ENCODE measurements at places on chromosomes 13 and 19.

DNA sequence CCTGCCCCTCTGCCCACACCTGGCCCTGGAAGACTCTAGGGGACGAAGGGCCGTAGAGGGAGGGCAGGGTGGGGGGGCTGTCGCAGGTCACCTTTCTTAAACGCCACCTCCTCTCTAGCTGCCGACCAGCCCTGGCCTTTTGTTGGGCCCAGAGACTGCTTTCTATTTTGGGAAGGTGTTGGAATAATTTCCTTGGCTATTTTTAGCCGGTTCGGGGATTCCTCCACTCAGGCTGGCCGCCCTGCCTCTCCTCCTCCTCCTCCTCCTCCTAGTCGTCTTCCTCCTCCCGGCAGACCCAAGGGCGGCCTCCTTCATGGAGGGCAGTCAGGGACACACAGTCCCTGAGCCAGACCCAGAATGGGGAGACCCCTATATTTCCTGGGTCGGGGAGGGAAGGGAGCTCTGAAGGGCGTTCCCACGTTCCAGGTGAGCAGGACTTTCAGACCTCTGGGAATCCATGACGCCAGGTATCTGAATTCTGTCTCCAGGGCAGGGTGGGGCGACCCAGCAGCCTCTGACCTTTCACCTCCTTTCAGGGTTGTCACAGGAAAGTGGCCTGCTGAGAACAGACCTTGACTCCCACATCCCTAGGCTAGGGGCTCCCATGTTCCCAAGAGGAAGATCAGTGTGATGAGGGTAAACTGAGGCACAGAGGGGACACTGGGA, 19.9 kb downstream of the GADD45B start:
- ATAC-seq, result no peak

DNA sequence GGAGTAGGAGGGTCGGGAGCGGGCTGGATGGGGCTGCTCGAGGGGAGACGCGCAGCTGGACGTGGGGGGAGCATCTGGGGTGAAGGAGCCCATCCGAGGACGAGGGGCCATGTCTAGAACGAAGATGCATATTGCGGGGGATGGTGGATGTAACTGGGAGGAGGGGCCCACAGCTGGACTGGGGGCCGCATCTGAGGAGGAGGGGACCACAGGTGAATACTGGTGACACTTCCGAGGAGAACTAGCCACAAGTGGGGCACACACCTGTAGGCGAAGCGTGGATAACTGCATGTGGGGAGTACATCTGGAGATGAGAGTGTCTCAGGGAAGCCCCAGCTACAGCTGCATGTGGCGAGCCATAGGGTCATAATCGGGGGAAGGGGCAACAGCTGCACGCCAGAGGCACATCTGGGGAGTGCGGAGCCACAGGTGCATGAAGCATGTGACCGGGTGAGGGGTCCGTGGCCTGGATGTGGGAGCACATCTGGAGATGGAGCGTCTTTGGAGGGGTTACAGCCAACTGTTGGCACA, 402 bp downstream of the ZSWIM9 start:
- ATAC-seq, result peak; percentile 6

DNA sequence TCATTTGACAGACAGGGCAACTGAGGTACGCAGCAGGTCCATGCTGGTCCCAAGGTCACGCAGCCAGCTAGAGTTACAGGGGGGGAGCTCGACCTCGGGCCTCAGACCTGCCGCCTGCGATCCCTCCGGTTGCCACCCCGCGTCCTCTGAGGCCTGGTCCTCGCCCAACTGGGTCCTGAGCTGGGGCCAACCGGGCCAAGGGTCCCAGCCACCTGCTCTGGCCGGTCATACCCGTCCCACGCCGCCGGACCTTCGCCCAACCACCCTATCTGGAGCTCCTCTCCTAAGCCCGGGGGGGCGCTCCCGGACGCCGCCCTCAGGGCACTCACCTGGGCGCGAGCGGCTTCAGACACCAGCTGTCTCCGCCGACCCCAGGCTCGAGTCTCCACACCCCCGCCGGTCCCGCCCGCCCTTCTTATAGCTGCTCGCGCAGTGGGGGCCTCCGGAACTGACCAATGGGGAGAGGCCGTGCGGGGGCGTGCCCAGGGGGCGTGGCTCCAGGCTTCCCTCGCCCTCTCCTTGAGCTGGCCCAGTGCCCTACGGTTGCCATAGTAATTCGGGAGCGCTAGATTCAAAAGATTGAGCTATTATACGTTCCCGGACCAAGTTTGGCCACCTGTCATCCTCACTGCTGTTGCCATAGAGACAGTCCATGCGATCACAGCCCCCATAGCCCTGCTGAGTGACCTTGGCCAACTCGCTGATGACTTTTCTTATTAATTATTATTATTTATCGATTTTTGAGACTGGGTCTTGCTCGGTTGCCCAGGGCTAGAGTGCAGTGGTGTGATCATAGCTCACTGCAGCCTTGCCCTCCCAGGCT, at the start of gene PLIN5:
Gene PLIN5 (minus strand): TSS at position 389 of the 823 bp plus-strand sequence. CDS start 1,150 bp downstream, outside the sequence.
- ATAC-seq, result peak; percentile 51

GRCh38 chr13:33690354-33690753, 127.6 kb upstream of the RFC3 start:
- no peak for ATAC-seq

DNA sequence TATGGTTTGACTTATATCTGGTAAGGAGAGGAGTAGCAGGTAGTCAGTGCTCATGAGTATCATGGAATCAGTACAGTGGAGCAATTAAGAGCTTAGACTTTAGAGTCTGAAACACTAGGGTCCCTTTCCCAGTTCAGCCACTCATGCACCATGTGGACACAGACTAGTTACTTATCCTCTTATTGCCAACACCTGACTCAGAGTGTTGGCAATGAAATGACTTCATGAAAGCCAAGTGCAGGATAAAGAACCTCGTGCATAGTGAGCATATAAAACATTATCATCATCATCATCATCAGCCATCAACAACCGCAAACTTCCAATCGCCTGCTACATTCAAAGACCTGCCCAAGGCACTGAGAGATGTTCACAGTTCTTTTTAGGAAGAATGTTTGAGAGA, 164.2 kb downstream of the FOXO1 start:
- ATAC-seq, result no peak

GRCh38 chr13:86579662-86580061, 780.4 kb upstream of the SLITRK6 start:
- no peak for ATAC-seq

DNA sequence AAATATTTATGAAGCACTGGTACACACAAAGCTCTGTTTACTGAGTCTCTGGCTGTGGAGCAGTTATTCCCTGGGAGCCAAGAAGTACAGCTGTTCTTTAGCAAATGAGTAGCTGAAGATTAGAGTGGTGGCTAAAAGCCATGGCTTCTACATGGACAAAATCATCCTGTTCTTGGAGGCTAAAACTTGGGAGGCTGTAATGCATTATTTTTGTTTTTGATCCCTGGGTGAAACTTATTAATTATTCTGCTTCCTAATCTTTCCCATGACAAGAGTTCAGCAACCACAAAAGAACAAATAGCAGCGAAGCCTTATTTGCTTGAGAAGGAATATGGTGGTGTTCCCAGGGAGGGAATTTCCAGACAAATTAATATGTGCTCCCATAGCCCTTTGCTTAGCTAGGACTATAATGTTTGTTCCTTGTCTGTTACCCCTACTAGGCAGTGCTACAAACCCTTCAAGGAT, 109.5 kb downstream of the DCT start:
- ATAC-seq, result no peak

DNA sequence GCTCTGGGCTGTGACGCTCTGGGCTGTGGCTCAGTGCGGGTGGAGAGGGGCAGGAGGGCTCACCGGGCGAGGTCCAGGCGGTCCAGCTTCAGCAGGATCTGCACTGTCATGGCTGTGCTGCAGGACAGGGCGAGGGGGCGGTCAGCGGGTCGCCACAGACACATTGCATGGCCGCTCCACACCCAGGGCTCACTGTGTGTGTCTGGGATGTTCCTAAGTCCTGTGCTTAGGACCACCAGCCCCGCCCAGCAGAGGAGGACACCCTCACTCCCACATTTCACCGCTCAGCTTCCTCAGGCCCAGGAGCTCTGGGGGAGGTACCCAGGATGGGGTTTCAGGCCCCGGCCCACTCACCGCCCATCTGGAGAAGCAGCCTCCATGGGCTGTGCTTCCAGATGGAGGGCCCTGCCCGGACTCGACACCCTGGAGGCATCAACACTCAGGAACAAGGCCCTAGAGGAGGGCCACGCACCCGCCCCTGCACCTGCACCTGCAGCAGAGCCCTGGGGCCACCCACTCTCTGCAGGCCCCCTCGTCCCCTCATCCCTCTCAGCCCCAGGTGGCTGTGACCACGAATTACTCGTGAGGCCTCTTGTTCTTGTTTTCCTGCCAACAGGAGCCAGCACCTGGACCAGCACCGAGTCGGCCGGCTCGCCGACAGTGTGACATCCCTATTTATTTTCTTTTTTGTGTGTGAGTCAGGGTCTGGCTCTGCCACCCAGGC, 9.7 kb upstream of the CERS1 start:
- ATAC-seq, result no peak

DNA sequence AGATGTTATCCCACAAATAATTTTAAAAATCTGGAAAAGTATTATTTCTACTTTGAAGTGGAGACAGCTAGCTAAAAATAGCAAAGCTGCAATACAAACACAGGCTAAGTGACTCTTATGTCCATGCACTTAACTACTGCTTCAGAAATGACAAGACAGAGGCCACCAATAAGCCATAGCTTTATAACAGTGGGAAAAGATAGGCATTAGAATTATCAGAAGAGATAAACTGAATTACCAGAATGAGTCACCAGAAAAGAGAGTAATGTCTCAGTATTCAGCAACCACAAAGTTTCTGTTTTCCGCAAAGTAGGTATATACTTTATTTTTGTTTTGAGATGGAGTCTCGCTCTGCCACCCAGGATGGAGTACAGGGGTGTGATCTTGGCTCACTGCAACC, 17.1 kb downstream of the CLN5 start:
- ATAC-seq, result no peak

DNA sequence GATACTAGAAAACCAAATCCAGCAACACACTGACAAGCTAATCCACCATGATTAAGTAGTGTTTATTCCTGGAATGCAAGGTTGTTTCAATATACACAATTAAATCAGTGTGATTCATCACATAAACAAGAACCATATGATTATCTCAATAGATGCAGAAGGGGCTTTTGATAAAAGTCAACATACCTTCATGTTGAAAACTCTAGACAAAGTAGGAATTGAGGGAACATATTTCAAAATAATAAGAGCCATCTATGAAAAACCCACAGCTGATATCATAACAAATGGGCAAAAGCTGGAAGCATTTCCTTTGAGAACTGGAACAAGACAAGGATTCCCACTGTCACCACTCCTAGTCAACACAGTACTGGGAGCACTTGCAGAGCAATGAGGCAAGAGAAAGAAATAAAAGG, 213.6 kb upstream of the CSNK1A1L start:
- ATAC-seq, result no peak

DNA sequence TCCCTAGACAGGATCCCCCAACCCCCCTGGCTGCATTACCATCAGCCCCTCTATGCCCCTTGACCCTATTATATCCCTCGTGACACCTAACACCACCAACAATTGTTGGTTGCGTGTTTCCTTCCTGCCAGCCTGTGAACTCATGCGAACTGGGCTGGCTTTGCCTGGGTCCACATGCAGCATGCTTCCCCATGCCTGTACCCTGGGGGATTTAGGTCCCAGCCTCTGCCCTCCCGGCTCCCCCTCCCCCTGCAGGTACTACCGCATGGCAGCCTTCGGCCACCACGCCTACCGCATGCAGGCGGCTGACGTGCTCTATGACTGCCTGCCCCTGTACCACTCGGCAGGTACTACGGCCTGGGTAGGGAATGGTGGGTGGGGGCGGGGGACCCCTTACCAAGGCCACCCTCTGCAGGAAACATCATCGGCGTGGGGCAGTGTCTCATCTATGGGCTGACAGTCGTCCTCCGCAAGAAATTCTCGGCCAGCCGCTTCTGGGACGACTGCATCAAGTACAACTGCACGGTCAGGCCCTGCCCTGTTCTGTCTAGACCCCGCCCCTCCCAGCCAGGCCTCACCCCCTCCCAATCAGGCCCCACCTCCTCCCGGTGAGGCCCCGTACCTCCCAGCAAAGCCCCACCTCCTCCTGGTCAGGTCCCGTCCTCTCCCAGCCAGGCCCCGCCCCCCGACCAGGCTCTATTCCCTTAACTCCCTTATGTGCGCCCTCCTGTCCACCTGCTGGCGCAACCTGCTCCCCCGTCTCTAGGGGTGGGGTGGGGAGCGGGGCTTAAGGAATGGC, 18.5 kb downstream of the SLC27A1 start:
- peak; percentile 91 for ATAC-seq

DNA sequence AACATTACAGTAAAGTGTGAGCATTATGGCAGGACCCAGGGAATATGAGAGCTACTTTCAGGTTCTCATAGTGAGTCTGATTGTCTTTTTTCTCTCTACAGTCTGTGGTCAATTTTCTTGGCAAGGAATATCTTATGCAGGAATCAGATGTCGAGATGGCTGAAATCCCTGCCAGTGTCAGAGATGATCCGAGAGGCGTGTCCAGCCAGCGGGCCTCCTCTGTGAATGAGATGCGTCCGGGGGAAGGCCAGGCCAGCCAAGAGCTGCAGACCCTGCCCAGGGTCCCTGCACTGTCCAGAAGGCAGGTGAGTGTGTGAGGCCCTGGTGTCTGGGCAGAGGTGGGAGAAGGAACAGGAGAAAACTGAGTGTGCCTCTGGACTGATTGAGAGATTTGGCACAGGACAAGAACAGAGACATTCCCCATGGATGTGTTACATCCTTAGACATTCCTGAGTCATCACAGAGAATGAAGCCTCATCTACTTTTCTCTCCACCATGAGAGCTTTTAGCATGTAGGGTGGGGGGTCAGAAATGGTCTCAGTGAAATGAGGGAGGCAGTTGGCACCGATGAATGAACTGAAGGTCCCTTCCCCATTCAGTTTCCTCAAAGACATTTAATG, 27.3 kb upstream of the EDDM13 start:
- ATAC-seq, result no peak

DNA sequence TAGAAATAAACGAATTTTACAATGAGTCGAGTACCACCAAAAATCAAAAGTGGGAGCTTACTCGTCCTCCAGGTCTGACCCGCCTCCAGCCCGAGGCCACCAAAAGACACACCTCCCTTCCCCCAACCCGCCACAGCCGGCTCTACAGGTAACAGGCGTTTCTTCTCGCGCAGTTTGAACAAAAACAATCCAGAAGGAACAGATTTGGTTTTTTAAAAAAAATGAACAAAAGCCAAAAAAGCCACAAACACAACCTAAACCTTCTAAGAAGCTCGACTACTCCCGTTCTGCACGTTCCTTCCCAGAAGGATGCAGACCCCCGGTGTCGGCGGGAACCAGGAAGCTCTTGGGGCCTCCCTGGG, 671 bp downstream of the ZDHHC20 start:
- peak; percentile 31 for ATAC-seq

DNA sequence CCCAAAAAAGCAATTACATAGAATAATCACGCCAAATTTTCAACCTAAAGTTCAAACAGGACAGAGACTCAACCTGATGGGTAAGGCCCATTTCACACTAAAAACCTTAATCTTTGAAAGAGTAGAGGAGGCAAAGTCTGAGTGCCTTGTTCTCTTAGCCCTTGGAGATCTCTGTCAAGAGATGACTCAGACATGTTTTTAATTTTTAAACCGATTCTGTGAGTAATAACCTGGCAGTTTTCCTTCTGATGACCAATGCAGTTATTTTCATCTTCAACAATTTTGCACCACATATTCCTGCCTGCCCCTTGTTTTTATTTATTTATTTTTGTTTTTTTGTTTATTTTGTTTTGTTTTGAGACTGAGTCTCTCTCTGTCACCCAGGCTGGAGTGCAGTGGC, 11.5 kb upstream of the TNFSF9 start:
- no peak for ATAC-seq

GRCh38 chr19:34066007-34066643, 106.2 kb upstream of the LSM14A start:
- peak; percentile 41 for ATAC-seq

Data from stimulated activated memory B cell treated with anti-CD40 and anti-IgM and Interleukin-4, amounts not matched to agents 10 μg/mL and 1 μg/mL and 100 μg/mL, for 72 hours (primary cell).